NCI-H187 treated with DMSO at 0.1 percent for 48 hours (cell line): ENCODE measurements at places on chromosomes 16 and 17.

DNA sequence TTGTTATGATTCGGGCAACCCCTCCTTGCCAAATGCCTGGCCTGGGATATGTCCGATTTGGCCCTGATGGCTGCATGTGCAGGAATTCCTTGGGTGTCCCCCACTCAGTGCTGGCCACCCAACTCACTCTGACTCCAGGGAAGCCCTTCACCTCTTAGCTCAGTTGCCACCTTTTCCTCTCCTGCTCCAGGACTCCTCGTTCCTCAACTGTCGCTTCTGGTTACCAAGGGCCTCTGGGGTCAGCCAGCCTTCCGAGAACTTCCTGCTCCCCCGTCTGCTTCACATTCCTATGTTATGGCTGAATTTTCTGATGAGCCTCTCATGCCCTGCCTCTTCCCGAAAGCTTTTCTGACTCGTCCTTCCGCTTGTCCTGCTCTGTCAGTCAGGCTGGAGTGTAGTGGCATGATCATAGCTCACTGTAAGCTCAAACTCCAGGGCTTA lies 63.5 kb downstream of the SPACA3 start:
- DNase-seq: no peak

DNA sequence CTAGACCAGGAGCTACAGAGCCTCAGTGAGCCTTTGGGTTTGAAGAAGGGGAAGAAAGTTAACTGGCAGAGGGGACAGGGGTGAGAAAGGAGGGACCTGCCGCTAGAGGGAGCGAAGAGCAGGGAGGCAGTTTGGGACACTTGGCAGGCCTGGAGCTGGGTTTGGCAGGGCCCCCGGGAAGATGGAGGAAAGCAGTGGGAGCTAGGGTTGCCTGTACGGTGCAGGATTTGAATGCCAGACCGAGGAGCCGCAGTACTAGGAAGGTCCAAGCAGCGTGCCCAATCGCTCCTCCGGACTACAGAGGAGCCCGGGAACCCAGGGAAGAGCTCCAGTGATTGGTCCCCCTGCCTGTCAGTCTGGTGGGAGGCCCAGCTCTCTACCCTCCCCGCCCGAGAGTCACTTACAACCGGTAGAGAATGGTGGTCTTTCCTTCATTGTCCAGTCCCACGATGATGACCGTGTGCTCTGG lies 1.3 kb downstream of the ARL5C start:
- DNase-seq: no peak

- no peak for DNase-seq
These were observed 45.1 kb downstream of the CYB5D2 start for GRCh38 chr17:4188076-4188475.

GRCh38 chr16:86676254-86676670 lies 97.9 kb downstream of the FOXL1 start:
- DNase-seq: no peak

DNA sequence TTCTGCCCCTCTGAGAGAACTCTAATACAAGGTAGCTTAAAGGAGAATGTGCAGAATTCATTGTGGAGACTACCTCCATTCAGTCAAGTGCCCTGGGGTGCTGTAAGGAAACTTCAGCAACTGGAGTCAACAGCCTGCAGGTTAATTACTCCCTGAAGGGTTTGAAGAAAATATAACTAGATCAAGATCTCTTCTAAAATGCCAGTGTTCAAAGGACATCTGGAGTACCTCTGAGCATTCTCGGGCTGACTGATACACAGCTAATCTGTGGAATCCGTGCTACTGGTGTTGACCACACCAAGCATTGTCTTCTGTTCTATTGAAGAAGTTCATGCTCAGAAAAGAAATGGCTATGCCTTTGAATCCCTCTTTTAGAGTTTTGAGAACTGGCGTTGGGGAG lies 11.5 kb upstream of the ATXN1L start:
- DNase-seq: no peak

DNA sequence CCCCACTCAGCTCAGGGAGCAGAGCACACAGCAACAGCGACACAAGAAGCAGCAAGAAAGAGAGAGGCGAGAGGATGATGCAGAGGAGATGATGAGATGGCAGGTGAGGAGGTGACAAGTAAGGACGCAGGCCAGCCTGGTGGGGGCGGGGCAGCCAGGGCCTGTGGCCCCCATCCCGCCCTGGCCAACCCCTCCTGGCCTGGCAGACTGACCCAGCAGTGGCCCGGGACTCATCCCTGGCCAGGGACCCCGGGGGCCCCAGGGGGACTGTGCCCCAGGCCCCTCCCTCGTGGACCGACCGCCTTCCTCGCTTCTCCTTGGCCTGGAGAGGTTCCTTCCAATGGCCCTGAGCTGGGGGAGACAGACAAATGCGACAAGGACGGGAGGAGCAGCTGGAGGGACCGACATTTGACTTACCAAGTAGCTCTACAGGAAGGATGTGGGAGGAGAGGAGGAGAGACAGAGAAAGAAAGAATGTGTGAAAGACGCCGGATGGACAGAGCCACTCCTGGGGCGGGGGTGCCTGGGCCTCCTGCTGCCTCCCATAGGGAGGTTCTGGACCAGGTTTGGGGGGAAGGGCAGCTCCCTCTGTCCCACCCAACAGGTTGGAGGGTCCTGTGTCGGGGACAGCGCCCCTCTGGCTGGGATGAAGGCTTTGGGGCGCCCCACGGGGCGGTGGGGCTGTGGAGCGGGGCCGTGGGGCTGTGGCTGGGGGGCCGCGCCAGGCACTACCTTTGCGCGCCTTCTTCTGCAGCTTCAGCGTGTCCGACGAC lies 6.8 kb downstream of the MTSS2 start:
- DNase-seq: no peak

DNA sequence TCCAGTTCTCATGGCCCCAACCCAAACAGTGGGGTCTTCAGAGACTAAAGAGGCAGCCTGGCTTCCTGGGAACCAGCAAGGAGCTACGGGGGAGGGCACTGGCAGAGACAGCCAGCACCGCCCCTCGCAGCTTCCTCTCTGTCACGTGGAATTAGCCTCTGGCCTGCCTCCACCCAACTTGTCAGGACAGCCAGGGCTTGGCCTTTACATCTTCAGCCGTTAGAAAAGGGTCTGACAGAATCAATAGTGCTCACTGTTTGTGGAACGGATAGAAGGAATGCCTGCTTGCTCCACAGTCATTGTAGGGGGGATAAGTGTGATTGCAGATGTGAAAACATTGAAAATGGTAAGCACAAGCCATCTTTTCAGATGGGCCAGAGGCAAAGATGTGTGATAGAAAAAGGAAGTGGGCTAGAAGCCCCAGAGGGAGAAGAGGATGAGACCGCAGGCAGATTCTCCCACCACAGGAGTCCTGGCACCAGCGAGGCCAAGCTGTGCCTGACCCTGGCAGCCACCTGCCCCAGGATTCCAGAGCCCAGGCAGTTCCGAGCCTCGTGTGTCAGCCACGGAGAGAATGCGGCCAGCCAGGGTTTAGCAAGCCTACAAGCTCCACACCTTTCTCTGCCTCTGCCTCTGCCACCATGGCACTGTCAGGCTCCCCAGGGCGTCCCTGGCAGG lies 18.6 kb downstream of the GRIN2C start:
- DNase-seq: no peak

DNA sequence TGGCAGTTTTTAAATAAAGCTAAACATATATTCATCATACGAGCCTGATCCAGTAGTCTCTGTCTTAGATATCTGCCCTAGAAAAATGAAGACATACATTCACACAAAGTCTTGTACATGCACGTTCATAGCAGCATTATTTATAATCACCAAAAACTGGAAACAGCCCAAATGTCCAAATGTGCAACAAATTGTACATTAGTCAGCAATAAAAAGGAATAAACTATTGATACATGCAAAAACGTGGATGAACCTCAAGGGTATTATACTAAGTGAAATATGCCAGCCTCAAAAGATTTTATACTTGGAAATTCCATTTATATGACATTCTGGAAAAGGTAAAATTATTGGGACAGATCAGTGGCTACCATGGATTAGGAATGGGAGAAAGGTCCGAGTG lies 22.8 kb downstream of the AATF start:
- DNase-seq: no peak

GRCh38 chr16:20538181-20538580 lies 38.0 kb downstream of the ACSM2B start:
- DNase-seq: no peak

- DNase-seq: no peak
These were observed 182.7 kb upstream of the ZFHX3 start for GRCh38 chr16:73230651-73231050.

DNA sequence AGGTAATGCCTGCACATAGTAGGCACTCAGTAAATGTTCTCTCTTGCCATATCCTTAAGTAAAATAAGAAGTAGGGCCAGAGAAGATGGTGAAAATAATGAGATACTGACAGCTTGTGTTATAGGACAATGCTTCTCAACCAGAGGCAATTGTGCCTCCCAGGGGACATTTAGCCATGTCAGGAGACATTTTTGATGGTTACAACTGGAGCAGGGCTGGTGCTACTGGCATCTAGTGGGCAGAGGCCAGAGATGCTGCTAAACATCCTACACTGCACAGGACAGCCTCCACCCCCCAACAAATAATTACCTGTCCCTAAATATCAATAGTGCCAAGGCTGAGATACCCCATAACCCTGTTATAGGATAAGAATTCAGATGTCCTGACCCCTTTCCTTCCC lies 1.7 kb downstream of the RAD51D start:
- peak; percentile 3 for DNase-seq

DNA sequence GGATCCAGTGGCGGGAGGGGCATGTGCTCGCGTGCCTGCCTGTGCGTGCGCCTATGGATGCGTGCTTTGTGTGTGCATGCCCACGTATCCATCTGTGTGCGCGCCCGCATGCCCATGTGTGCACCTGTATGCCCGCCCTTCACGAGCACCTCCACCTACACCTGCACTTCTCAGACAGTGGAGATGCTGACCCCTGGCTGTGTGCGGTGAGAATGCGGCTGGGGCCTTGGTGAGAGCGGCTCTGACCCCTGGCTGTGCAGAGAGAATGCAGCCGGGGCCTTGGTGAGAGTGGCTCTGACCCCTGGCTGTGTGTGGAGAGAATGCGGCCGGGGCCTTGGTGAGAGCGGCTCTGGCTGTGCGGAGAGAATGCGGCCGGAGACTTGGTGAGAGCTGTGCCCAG lies 33.9 kb downstream of the AXIN1 start:
- DNase-seq: no peak

DNA sequence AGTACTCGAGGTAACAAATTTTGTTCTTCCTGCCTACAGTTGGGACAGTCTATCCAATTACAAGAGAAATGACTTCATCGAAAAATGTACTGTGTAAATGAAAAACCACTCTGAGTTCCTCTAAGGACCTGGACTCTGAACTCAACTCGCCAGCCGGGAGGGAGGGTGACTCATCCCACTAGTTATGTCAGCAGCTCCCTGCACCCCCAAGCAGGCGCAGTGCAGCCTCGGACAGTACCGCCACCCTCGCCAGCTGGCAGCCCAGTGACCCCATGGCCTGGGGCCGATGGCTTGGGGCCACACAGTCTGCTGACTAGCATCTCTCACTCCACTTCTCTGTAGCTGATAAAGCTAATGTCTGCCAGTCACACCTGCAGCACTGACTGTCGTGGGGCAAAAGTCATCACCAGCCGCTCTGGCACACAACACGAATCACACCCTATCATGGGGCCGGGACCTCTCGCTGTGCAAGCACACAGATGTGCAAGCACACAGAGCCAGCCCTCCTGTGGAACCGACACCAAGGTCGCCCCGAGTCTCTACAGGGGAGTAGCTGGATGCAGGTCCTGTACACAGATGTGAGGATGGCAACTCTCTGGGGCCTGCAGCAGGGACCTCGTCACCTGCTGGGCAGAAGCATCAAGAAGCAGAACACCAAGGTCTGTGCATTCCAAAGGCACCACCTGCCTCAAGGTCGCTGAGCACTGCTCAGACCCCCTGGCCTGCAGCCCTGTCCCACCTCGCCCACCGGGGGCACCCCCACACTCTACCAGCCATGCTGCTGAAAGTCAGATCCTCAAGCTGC lies 5.7 kb downstream of the CSNK1D start:
- DNase-seq: no peak

DNA sequence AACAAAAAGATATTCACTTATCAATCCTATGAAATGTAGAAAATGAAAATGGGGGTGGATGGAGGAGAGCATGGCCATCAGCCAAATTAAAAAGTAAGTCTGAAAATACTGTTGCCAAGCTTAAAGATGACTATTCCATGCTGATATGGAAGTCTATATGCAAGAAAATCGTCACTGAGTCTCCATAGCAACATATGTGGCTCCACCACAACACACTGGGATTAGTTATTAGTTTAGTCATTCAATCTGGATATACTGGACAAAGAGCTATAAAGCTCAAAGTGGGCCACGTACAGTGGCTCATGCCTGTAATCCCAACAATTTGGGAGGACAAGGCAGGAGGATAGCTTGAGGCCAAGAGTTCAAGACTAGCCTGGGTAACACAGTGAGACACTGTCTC lies 24.7 kb upstream of the PSMD7 start:
- no peak for DNase-seq

DNA sequence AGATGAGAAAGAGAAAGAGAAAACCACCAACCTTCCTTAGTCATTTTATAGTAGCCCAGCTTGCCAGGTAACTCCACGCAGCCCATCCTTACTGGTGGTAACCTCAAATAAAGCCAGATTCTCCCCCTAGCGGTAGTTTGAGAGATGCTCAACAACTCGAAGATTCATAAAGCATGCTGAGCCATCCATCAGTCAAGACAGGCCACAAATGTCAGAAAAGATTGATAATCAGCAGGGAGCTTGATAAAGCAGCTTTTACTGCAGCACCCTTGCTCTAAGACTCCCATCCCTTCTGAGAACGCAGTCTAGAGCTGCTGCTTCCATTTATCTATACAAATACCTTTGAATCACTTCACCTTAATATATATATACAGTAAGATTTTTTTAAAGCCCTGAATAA lies 451.5 kb upstream of the HSBP1 start:
- DNase-seq: peak; percentile 1

DNA sequence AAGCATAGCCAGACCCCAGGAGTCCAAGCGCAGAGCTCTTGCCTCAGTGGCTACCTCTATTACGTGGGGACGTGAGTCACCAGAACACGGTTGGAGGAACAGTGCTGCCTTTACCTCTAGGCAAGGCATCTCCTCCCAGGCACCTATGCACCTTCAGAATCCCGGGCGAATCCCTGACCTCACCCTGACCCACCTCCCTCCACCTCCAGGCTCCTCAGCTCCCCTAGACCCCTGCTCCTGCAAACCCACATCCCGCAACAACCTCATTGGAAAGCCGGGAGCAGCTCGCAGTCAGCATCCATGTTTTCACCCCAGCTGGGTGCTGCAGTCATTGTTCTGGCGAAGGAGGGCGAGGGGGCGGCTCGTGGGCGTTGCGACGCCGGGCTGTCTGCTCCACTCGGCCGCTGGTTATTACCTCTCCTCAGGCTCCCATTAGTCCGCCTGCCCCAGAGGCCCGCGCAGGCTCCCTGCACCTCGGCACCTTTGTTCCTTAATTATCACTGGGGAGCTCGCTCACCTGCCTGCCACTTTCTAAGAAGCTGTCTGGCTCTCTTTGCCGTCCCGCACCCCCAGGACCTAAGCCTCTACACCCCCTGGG lies 24.6 kb upstream of the DLX4 start:
- DNase-seq: no peak

DNA sequence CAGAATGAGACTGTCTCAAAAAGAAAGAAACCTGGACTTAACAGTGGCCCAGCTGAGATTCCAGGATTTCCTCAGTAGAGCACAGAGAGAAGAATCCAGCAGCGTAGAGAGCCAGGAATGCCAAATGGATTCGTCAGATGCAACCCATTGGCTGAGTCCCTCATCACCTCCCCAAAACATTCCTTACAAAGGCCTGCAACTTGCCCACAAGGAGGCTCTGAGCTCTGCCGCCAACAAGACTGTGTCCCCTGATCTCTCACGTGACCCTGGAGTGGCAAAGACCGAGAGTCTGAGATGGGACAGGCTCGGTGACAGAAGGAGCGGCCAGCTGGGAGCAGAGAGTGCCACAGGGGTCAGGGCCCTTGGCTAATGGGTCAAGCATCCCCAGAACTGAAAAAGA lies 6.9 kb upstream of the CHMP6 start:
- no peak for DNase-seq
